Fibroblast of villous mesenchyme (primary cell): ENCODE measurements at places on chromosomes 12 and 14.

- DNase-seq: no peak
Observed at GRCh38 chr14:31025367-31026076, at the start of gene AP4S1. Gene AP4S1 (plus strand): TSS chr14:31025649. CDS start chr14:31066197, 40,548 bp downstream.

DNA sequence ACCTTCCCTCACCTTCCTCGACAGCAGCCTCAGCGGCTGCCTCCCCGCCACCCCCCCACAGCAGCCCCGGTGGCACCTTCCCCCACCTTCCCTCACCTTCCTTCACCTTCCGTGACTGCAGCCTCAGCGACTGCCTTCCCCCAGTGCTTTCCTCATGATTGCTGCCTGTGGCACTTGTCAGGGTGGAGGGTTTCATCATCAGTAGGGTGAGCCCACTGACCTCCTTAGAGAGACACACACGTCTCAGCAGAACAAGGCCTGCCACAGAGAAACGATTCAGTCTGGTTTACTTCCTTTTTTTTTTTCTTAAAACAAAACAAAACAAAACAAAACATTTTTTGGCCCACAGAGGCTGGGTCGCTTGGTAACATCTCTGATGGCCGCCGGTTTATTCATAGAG lies 75.0 kb downstream of the EP400 start:
- no peak for DNase-seq

DNA sequence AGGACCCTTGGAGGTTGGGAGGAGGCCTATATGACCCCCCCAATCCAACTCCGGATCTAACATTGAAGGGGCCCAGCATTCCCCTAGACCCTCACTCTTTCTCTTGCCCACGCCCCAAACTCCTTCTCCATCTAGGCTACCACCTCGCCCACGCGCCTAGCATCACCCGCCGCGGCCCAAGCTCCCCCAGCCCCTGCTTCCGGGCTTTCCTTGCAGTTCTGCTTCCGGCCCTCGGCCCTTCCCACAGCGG lies 445 bp downstream of the CERS5 start:
- DNase-seq: no peak

- no peak for DNase-seq
Observed at GRCh38 chr14:61331992-61332657, 10.7 kb downstream of the PRKCH start.

- no peak for DNase-seq
Observed at GRCh38 chr14:106738075-106738474, 1211.7 kb downstream of the TMEM121 start.
